Activated B cell treated with CpG ODN at 0.5 μM for 24 hours (primary cell): ENCODE measurements at places on chromosomes 1 and 21.

- DNase-seq = no peak
These were observed 57.8 kb downstream of the SIK1 start for GRCh38 chr21:43369124-43369523.

GRCh38 chr1:115927971-115928370, 48.3 kb upstream of the SLC22A15 start:
- no peak for DNase-seq

GRCh38 chr1:233873666-233874065, 30.8 kb upstream of the SLC35F3 start:
- no peak for DNase-seq

DNA sequence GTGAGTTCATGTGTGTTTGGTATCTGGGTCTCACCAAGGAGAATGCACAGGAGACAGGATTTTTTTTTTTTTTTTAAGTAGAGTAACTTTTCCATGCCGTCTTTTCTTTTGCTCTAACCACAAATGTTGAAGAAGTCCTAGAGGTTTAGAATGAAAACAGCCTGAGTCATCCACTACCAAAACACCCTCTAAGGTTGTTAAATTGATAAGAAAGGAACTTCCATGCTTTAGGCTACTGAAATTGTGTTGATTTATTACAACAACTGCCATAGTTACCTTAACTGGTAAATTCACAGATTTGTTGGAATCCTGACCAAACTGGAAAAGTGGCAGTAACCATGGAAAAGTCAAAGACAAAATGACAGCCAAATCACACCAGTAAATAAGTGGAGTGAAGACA, 375.6 kb downstream of the AMY1C start:
- no peak for DNase-seq

- DNase-seq = no peak
These were observed 99.2 kb downstream of the TPR start for GRCh38 chr1:186275822-186276221.

GRCh38 chr1:4002061-4002521, 102.0 kb upstream of the C1orf174 start:
- DNase-seq = no peak

DNA sequence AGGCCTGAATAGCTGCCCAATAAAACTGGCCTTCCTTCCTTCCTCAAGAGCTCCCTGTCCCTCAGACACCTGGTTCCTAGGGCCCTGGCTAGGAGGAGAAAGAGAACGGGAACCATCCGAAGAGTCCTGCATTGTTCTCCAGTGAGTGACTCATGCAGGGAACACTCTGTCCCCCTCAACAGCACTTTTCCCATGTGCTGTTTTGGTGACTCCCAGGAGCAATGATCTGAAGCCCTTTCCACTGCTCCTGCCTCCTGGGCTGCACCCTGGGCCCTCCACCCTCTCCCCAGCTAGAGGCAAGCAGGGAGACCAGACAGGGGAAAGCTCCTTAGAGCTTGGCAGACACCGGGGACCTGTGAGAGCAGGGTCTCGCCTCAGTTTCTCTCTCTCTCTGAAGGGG, 18.9 kb downstream of the TNNT2 start:
- DNase-seq = no peak

DNA sequence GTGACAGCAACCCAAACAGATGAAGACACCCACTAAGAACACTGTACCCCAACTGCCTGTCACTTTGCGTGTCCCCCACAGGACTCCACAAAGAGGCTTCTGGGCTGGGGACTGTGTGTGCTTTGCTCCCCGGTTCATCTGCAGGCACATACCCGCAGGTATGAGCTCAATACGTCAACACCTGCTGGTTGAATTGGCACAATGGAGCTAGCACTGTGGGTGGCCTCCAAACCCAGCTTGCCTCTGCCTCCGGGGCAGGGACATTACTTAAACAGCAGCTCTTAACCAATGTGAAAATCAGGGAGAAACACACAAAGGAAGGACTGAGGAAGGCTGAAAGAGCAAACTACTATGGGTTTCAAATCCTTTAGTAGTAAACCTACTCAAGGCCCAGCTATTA, 140.2 kb upstream of the TIAM1 start:
- DNase-seq = no peak

- no peak for DNase-seq
These were observed 36.4 kb upstream of the PRELP start for GRCh38 chr1:203439131-203439730.

- DNase-seq = no peak
These were observed at the start of gene SAMSN1 for GRCh38 chr21:14545906-14546480. Gene SAMSN1 (minus strand): TSS chr21:14546315. CDS start chr21:14546261, 54 bp downstream.

DNA sequence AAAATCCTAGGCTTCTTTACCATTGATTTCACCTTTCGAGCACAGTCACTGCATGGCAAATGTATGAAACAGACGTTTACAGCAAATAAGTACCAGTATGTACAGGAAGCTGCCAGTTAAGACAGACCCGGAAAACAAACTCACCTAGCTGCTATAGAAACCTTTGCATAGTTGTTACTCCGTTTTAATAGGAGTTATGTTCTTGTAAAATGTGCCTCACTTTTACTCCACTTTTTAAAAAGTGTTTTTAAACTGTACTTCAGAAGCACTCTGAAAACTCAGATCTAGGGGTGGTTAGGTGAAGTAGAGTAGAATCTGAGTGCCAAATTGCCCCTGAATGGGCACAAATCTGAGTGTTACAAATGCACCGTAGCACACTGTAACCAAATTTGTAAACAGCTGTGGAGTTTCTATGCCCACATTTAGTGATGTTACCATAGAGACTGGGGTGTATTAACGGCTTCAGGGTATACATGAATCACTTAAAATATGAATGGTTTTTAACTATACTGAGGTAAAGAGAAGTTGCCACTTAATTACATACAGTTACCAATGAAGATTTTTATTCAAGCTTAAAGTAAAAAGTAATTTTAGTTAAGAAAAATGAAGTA, 30.7 kb downstream of the CNIH4 start:
- DNase-seq = no peak

- no peak for DNase-seq
These were observed 73.9 kb downstream of the GLUL start for GRCh38 chr1:182317611-182318161.

DNA sequence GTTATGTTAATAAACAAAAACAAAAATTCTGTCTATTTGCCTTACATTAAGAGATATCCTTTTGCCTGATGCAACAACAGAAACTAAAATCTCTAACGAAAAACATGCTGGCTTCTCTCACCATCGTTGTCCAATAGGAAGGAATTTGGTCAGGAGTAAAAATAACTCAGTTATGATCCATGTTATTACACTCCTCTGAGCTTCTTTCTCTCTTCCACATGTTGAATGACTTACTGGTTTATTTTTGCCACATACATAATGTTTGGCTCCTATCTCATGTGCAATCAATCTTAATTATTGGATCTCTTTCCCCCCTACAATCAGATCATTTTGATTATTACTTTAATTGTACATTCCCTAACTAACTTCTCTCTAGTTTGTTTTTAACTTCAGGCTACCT, 688.4 kb downstream of the USP25 start:
- no peak for DNase-seq

GRCh38 chr1:3663999-3664699, 11.8 kb downstream of the TP73 start:
- DNase-seq = no peak

DNA sequence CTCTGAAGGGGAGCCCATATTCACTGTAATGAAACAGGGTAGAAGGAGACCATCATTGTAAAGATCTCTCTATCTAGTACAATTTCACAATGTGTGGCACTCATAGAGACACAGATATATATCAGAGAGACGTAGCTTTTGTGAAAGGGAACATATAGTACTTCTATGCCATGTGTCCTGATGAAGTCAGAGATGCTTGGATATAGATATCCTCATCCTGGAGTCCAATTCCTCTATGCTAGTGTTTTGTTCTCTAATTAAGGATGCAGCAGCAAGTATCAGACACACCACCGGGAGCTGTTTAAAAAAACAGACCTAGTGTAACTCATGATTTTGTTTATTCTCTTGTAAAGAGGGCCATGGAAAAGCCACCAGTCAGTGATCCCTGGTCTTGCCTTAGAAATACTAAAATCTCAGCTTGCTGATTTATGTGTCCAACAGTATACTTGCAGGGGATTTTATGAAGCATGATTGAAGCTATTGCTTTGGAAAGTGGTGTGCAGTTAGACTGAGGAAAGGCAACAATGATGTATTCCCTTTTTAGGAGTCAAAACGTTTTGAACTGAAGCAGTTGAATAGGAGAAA, 2.5 kb downstream of the NCAM2 start:
- DNase-seq = no peak

DNA sequence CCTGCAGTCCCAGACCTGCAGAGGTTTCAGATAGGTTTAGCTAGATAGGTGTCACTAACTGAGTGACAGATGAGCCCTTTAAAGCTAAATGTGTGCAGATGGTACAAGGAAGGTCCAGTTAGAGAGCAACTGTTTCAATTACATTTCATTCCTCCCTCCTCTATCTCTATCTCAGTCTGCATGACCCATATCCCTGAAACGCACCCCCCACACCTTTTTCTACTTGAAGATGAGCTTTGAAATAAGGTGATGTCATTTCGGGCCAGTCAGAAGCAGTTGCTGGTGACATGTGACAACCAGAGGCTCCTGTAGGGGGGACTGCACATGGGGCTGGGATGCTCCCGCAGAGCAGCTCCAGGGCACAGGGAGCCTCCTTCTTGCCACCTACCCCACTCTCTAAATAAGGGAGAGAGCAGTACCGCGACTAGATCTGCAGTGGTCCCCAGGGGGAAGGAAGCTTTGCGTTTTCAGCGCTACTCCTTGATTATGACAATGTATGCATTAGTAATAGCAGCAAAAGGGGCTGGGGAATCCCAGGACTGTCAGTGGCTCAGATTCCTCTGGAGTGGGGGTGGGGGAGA, 4.3 kb downstream of the ATP8B2 start:
- DNase-seq = no peak

DNA sequence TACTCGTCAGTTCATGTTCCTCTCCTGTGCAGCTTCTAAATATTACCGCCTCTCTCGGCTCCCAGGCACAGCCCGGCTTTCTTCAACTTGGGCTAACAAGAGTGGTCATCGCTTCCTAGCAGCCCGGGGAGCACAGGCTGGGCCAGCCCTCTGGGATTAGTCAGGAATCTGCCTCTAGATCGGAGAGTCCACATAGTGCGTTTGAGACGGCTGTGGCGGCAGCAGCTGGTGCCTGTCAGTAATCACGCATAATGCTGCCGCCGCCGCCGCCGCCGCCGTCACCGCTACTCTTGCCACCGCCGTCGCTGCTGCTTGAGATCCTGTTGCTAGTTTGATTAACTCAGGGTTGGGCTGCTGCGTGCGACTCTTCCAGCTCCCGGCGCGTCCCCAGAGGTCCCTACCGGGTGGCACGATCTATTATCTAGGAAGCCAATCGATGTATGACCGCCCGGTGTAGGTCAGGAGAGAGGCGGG, at the start of gene RXRG:
RXRG (minus strand) TSS at position 230 of the 474 bp plus-strand sequence. CDS start 233 bp downstream, outside the sequence.
- DNase-seq = no peak
